ENCODE measurements at places on chromosomes 3 and 15.

GRCh38 chr3:137110392-137110996 is 152.7 kb downstream of the IL20RB start:
- DNase-seq: peak; percentile 11

DNA sequence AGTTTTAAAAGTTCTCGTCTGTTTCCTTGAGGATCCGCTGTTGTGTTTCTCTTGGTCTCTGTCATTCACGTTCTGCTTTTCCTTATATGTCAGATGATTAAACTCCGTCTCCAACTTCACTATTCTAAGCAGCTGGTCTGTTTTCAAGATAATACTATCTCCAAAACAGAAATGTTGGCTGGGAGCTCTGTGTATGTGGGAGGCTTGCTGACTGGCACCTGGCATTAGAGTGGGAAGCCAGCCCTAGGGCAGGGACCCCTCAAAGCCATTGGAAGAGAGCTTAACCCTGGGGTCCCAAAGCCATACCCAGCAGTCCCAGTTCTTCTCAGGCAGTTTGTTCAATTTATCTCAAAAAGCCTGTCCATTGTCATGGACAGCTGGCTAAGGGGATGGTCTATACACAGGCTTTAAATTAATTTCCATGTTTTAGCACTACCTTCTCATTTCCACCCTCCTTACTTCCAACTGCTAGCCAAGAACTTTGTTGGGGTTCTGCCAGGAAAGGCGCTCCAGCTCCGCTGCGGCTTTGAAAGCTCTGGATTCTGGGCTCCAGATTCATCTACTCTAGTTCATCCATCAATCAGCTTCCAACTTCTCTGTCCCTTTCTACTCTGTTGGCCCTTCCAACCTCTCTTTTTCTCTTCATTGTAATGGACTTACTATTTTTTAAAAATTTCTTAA is 9.2 kb downstream of the BTBD1 start:
- no peak for DNase-seq

- DNase-seq: no peak
Observed at GRCh38 chr3:196642434-196642833, 2.9 kb downstream of the NRROS start.

GRCh38 chr3:124117486-124117885 is 125.6 kb upstream of the ROPN1 start:
- no peak for DNase-seq

DNA sequence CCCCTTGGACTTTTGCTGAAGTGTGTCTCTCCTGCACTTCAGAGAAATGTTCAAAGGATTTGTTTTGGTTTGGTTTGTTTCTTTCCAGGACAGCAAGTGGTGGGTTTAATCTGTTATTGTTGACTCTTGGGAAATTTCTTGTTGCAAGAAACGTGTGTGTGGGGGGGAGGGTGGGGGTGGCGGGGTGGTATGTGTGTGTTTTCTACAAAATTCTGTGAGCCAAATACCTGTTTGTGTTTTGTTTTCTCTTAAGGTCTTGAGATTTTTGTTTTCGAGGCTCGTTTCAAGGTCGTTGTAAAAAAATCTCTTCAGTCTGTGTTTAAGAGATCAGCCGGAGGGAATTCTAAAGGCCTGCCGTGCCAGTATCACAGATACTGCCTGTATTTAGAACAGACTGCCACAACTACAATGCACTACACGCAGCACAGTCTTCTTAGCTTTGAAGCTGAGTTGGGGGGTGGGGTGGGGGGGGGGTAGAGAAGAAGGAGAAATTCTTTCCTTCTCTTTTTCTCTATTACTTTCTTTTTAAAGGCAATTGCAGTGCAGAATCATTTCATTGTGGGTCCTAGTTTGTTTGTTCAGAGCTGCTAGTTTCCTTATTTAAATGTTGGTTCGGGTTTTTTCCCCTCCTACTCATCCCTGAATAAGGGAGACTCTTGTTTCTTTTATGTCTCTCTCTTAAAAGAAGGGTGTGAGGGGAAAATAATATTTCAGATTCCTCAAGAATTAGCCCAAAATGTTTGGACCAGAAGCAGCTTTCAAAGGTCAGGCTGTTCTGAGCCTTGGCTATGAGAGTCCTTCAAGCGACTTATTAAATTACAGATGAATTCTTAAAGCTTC is 1.4 kb upstream of the BCL6 start:
- DNase-seq: peak; percentile 45

- DNase-seq: peak; percentile 100
Observed at GRCh38 chr3:58214484-58215316, 3.9 kb upstream of the DNASE1L3 start.

- DNase-seq: no peak
Observed at GRCh38 chr3:153835540-153835939, 285.6 kb upstream of the ARHGEF26 start.

- no peak for DNase-seq
Observed at GRCh38 chr15:69344238-69344637, 45.5 kb downstream of the PAQR5 start.

- DNase-seq: peak; percentile 12
Observed at GRCh38 chr15:59685737-59686297, 3.3 kb downstream of the BNIP2 start.

DNA sequence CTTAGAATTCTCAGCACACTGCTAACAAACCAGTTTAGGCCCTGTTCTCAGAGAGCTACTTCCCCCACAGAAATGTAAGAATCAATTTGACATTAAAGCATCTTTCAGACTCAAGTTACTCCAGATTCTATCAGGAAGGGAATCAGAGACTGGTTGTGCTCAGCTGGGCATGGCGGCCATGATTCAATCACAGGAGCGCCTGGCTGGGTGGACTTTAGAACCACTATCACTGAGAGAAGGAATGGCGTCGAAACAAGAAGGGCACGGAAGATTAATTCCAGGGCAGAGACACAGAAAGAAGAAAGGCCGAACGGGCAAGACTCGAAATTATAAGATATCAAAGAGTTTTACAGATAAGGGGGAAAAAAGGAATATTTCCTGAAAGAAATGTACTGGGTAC is 6.2 kb downstream of the TNIK start:
- no peak for DNase-seq
